ENCODE measurements at places on chromosomes 6 and 20.
A peak's percentile ranks its signal among the peaks of the same experiment; 100 is the strongest.

DNA sequence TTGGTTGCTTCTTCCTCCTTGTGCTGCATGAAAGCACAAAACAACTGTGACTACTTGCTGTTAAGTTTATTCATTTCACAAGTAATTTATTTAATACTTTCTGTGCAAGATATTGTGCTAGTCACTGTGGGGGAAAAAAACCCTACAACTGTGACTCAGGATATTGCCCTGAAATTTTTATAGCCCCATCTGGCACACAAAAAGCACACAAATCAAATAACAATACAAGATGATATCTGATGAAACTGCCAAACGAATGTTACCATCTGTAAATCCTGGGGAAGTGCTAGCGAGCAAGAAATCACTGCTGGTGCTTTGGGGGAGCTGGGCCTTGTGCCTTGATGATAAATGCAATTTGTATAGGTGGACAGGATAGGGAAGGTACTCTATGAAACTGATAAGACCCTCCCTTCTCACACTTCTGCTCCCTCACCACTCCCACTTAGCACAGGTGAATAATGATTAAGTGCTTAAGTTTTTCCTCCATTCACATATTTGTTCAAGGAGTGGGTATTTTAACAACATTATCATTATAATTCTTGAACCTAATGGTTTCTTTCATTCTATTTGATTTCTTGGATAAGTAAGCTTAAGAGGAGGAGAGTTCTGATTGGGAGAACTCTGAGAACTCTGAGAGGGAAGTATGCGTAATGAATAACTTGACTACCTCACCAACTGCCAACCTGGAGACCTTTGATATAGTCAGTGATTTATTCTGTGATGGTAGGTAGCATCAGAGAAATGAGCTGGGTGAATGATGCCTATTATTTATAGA is 115.3 kb downstream of the RTN4IP1 start:
- no peak for DNase-seq

- no peak for DNase-seq
Observed at GRCh38 chr6:89350281-89350966, 2.1 kb downstream of the UBE2J1 start.

- DNase-seq, result no peak
Observed at GRCh38 chr6:161181121-161181520, 92.7 kb downstream of the AGPAT4 start.

- DNase-seq, result no peak
Observed at GRCh38 chr20:46434597-46434996, 28.2 kb upstream of the ELMO2 start.

- DNase-seq, result peak; percentile 49
Observed at GRCh38 chr6:3861424-3861823, 12.3 kb downstream of the FAM50B start.

GRCh38 chr6:112253498-112253840 is 898 bp downstream of the LAMA4 start:
- DNase-seq, result no peak

DNA sequence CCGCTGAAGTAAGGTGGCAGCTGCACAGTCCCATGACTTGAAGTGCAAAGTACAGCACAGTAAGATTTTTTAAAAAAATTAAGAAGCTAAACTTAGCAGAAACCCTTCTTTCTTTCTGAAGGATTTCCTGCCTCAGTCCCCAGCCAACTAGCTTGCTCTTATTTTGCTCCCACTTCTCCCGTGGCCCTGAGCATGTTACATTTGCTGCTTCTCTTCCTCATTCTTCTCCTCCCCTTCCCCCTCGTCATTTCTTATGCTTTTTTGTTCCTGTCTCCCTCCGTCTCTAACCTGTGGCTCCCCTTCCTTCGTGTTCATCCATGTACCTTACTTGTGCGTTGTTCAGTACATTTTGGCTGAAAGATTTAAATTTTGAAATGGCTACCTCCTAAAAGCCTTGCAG is 123.0 kb downstream of the SASH1 start:
- DNase-seq, result peak; percentile 52

- DNase-seq, result no peak
Observed at GRCh38 chr6:37584654-37585522, 85.2 kb upstream of the CCDC167 start.

DNA sequence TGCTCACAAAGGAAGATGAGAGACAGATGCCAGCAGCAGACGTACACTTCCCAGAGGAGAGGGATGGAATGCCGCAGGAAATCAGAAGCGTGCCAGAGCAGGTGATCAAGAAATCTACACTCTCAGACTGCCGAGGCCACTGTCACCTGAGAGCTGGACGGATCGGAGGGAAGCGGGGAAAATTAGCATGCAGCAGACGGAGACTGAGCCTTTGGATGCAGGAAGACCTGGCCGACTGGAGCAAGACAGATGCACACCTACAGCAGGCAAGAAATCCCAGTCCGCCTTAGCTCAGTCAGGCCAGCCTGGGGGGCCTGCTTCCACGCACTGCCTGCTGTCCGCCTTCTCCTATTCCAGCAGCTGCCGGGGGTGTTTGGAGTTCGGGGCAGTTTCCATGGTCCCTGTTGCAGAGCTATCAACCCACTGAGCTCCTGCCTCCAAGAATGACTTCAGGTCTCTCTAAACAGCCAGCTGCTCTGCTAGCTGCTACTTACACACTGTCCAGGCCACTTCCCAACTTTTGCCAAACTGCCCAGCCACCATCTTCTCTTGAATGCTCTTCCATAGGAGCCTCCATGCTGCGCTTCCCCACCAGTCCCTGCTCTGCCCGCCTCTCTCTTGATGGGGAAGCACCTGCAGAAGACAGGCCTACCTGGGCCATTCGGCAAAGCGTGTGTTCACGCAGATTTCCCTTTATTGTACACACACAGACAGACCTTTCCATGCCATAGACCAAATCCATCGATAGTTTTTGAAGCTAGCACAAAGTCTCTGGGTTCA is 368.5 kb downstream of the ZFAND3 start:
- DNase-seq, result no peak

DNA sequence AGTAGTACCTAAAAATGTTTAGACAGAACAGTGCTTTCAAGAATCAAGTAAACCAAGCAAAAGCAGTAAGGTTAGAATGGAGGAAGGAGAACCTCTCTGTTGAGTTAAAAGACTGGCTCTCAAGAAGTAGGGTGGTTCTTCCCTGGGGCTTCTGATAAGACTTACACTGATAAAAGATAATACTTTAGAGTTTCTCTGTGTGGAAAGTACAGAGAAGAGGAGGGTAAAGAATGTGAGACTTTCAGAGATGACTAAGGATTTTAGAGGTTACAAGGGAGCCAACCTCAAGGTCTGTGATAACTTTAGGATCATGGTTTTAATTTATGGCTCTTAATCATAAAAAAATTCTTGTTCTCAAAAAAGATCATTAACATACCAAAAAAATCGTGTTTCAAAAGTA is 30.9 kb upstream of the ALDH8A1 start:
- DNase-seq, result no peak

- DNase-seq, result no peak
Observed at GRCh38 chr6:37759221-37760144, 60.0 kb upstream of the ZFAND3 start.

DNA sequence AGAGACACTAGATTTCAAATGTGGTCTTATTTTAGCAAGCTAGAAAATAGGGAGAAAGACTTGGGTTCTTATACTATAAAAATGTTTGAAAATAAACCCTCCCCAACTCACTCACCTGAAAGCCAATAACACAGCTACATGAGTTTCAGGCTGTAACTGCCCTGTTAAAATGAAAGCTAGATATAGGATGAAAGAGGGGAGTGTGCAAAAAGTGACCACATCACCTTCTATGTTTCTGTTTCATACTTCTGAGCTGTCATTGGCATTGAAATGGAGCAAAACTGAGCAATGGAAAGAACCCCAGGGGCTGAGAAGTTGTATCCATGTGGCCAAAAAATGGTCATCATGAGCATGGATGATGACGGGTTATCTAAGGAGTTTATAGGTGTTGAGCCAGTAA is 148.1 kb upstream of the TENT5A start:
- DNase-seq, result no peak

GRCh38 chr6:113221850-113222249 is 635.3 kb upstream of the MARCKS start:
- no peak for DNase-seq

- no peak for DNase-seq
Observed at GRCh38 chr6:11975353-11975977, 36.6 kb upstream of the HIVEP1 start.

DNA sequence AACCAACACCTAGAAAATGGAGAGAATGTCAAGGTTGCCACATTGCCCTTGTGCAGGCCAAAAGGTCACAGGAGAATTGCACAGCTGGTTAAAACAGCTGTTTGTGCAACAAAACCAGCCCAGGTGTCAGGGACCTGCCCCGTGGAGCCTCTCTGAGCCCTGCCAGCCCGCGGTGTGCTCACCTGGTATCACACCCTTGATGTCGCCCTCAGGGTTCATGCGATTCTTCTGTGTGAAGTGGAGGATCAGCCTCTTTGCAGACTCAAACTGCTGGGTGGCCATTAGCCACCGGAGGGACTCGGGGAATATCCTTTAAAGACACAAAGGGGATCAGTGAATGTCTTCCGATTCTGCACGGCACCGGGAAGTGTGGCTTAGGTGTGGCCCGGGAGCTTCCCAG is 39.2 kb downstream of the PSMG4 start:
- no peak for DNase-seq

DNA sequence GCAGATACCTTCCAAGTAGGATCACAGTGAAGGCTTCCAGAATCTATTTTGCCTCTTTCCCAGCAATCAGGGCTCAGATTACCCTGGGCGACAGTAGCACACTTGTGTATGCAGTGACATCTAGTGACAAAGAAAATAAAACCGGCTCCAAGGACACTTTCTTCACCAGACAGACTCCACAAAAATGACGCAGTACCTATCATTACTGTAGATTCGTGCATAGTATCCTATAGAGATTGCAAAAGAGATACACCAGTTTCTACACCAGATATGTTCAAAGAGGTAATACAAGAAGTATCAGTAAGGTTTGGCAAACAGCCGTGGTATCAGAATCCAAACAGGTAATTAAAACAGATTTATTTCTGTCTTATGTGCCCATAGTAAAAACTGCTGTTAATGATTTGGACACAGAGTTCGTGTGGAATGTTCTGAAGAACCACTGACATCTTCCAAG is 600.4 kb upstream of the JAG1 start:
- DNase-seq, result no peak

- no peak for DNase-seq
Observed at GRCh38 chr6:79783670-79784394, 152.7 kb downstream of the SH3BGRL2 start.

DNA sequence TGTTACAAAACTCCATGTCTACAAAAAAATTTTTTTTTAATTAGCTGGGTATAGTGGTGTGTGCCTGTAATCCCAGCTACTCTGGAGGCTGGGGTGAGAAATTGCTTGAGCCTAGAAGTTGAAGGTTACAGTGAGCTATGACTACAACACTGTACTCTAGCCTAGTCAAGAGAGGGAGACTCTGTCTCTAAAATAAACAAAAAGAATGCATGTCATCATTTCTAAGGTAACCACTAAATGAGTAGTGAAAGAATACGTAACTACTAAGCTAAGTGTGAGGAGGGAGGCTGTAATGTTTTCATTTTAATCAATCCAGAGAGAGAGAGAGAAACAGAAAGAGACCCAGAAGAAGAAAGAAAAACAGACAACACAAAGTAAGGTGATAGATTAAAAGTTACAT is 9.9 kb downstream of the SYCP2 start:
- DNase-seq, result no peak

DNA sequence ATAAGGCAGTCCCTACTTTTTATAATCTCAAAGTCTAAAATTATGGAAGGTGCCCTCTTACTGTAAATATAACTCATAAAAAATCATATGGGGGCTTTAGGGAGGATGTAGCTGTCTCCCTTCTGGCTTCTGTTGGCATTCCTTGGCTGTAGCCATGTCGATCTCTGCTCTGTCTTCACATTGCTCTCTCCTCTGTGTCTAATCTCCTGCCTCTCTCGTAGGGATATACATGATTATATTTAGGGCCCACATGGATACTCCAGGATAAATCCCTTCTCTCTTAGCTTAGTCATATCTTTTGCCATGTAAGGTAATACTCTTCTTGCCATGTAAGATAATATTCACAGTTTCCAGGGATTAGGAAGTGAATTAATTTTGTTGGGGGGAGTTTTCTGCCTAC is 28.6 kb downstream of the CDS2 start:
- no peak for DNase-seq

GRCh38 chr20:43916073-43916880 is 1.6 kb downstream of the TOX2 start:
- no peak for DNase-seq

DNA sequence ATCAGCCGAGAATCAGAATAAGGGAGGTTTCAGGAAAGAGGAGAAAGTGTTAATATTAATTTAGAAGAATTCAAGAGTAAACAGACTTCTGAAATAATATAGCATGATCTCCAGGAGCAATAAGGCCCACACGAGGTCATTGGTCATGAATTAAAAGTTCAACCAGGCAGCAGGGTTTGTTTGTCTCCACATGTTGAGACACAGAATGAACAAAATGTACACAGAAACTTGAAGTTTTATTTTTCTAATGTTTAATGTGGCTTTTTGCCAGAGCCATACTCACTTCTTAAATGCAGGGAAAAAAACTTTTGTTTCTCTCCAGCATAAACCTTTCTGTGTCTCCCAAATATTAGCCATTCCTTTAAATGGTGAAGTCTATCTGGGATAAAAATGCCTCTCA is 504.5 kb downstream of the HDGFL1 start:
- no peak for DNase-seq

- peak; percentile 52 for DNase-seq
Observed at GRCh38 chr6:157552820-157553485, 172.0 kb downstream of the ZDHHC14 start.

- DNase-seq, result no peak
Observed at GRCh38 chr6:37027036-37027720, 21.7 kb downstream of the FGD2 start.

GRCh38 chr6:75481936-75482593 is 11.5 kb downstream of the FILIP1 start:
- DNase-seq, result no peak

GRCh38 chr6:130136798-130137197 is 86.0 kb downstream of the SAMD3 start:
- no peak for DNase-seq

- DNase-seq, result no peak
Observed at GRCh38 chr6:44264154-44265006, 971 bp downstream of the NFKBIE start.

DNA sequence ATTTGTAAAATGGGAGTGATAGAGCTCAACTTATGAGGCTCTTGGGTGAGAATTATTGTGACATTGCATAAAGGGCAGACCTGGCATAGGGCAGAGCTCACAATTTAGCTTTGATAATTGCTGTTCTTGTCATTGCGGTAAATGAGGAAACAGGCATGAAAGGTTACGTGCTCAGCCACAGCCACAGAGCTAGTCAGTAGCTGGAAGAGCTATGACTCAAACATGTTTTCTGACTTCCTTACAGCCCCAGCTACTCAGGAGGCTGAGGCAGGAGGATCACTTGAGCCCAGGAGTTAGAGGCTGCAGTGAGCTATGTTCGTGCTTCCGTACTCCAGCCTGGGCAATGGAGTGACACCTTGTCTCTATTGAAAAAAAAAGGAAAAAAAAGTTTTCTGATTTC is 3.5 kb upstream of the GHRH start:
- no peak for DNase-seq

GRCh38 chr6:157804448-157805327 is 18.4 kb upstream of the SNX9 start:
- no peak for DNase-seq

GRCh38 chr6:39770446-39770845 is 21.7 kb upstream of the DAAM2 start:
- DNase-seq, result no peak

- DNase-seq, result no peak
Observed at GRCh38 chr6:125203395-125203794, 49.8 kb downstream of the TPD52L1 start.

- no peak for DNase-seq
Observed at GRCh38 chr6:101537753-101538316, 144.3 kb downstream of the GRIK2 start.
